ENCODE measurements at places on chromosomes 4 and X.

DNA sequence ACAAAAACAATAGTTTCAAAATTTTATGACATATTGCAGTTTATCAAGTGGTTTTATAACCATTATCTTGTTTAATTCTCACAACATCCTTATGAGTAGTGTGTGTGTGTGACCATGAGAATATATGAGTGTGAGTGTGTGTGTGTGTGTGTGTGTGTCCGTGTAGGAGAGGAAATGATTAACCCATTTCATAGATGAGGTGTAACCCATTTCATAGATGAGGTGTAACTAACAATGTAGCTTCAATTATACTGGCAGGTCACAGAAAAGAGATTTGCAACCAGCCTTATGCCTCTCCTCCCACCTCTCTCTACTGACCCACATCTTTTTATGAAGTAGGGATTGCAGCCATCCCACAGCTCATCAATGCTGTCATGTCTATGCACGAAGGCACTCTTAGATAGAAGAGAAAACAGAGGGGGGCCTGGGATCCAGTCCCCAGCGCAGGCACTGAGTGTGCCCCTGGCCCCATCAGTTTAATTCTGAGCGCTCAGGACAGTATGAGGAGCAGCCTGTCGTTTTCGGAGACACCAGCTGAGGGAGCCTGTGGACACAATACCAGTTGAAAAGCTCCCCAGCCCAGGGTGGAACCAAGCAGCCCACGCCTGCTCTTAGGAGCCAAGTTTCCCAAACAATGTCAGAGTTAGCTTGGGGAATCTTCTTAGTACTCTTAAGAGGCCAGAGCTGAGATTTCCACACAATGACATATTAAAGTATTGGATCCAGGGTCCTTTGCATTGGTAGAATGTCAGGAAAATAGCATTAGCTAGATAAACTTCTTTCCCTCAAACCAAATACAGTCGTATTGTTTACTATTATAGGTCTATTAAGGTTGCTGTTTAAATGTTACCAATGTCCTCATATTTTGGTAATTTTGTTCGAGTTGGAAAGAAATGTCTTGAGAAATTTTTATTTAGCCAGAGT lies 88.6 kb downstream of the PALLD start:
- peak; percentile 56 for DNase-seq

DNA sequence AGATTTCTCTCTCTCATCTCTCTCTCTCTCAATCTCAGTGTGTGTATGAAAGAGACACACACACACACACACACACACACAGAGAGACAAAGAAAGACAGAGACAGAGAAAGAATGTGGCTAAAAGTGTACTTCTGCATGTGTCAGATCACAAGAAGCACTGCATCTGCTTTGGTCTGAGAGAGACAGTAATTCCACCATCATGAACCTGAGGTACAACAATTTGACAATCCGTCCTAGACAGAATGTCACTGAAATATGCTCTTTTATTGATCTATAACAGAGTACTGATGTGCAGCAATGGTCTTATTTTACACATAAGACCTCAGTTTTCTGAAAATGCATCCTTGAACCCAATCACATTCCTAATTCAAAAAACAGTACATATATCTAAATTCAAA lies 576.2 kb upstream of the SMIM31 start:
- no peak for DNase-seq

- no peak for DNase-seq
These were observed 78.7 kb downstream of the GALNT7 start for GRCh38 chr4:173247321-173247720.

DNA sequence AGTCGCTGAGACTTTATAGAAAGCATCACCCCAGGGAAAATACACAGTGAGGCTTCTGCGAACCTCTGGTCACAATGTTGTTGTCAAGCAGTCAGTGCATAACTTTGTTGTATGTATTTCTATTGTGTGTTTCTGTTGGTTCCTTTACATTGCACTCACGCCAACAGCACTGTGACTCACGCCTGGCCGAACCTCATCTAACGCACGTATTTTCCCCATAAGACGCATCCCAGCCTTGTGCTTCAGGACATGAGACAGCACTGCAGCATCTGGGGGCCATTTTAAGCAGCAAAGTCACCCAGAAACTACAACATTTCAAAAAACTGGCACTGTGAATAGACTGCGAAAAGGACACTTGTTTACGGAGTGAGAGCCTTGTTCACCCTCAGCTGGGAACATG lies 30.6 kb downstream of the TBL1X start:
- DNase-seq: no peak

- DNase-seq: no peak
These were observed 439.5 kb downstream of the GRXCR1 start for GRCh38 chr4:43332052-43332425.

DNA sequence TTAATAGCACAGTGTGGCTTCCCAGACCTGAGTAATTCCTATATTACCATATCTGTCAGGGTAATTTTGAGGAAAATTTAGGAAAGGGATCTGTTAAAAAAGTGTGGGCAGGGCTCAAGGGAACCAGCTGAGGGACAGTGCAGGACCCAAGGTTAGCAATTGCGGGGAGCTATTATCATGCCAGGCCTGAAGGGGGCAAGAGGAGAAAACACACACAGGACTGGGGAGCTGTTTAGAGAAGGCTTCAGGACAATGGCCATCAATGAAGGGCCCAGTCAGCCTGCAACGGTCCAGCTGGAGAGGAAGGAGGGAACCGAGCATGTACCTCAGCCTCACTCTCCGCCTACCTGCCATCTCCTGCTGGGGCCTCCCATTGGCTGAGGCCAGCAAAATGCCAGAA lies 19.0 kb upstream of the NHS start:
- DNase-seq: no peak

DNA sequence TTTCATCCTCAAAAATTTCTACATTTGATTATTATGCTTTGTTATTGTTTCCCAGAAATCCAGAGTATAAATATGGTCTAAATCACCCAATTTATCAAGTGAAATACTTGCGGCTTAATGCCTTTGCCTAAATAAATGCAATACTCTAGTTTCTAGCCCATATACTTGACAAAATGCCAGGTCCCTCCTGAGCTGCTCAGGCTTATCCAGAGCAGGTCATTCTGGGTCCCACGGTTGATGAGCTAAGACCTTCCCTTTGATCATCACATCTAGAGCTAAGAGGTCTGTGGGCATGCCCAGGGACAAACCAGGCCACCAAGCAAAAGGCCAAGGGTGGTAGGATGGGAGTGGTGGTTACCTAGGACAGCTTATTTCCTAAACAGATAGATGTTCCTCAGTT lies 180.1 kb downstream of the SMIM20 start:
- DNase-seq: no peak

DNA sequence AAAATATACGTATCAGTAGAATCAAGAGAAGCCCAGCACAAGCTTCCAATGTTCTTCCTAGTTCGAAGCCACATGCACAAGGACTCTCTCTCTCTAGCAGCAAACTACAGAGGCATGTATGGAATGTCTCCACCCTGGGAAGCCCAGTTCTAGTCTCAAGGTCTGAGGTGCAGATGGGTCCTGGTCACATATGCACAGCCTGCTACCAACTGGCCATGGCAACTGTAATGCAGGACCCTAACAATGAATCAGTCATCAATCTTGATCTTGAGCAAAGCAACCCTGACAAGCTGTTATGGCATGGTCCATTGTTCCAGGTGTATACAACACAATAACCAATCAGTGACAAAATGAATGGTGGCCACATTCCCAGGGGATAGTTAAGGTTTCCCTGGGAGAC lies 55.8 kb downstream of the MBNL3 start:
- DNase-seq: no peak

GRCh38 chrX:48715876-48716502 lies 19.5 kb downstream of the SUV39H1 start:
- no peak for DNase-seq

- no peak for DNase-seq
These were observed 12.2 kb downstream of the TNIP3 start for GRCh38 chr4:121151942-121152341.

- DNase-seq: no peak
These were observed 14.5 kb downstream of the AFP start for GRCh38 chr4:73450398-73451004.

DNA sequence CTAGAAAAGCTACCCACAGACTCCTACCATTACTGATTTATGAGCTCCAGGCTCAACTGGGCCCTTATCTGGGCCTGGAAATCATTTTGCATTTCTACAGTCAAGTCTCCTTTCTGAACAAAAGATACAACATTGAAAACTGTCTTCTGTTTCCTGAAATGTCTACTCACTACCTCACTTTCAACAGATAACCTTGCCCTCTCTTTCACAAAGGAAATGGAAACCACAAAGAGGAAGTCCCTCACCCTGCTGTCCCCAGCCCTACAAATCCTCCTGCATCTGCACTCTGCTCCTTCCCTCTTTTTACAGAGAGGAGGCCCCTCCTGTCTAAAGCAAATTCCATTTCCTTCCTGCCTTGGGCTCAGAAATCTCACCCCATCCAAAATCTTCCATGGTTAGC lies 24.8 kb upstream of the CYBB start:
- DNase-seq: no peak

- no peak for DNase-seq
These were observed 760.2 kb downstream of the RAB28 start for GRCh38 chr4:12723849-12724447.

DNA sequence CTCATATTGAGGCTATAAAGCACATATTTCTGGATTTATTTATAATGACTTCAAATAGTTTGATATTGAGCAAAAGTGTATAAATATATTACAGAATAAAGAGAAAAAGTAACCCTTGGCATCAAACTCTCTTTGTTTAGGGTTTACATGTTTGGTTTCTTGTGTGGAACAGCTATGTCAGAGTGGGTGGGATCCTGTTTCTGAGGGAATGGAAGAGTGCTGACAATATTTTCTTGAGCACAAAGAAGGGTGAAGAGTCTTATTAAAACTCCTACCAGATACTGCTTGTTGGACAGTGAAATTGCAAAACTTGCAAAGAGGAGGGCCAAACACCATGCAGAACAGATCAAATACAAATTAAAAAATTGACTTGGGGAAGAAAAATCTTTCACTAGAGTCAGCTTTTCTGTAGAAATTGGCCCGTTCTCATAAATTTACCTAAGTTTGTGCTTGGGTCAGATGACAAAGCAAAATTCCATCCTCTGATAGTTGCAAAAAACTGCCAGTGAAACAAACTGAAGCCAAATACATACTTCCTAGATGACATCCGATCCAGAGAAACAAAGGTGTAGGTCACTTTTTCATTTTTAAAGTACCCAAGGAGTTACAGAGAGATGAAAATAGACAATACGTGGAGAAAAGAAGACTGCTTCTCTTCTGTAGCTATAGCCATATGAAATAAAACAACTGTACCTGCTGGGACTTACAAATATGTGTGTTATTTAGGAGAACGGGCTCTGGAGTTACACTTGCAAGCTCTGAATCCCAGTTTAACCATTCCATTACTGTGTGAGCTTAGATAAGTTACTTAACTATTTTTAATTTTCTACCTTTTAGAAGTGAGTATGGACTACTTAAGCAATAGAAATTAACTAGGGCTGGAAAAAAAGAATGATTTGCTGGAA lies 133.3 kb downstream of the MAML3 start:
- no peak for DNase-seq

DNA sequence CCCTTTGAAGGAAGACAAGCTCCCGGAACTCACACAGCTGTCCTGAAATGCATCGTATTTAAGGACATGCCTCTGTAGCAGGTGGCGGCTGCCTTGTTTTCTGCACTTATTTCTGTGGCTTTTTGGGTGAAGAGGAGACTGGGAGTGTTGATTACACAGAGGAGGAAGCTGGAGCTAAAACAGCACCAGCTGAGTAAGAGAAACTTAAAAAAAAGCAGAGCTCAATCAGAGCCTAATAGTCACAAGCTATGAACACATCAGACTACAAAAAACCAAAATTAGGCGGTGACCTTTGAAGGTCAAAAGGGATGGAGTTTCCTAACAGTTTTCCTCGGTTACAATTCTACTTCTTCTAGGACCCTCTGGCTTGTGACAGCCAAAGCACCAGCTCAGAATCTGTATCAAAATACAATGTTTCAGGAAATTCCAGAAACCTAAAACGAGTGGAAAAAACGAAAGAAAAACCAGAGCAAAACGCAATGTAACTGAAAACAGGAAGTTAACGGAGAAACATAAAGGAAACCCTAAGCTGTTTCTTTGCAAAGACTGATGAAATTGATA lies 13.5 kb downstream of the PRKX start:
- DNase-seq: no peak

DNA sequence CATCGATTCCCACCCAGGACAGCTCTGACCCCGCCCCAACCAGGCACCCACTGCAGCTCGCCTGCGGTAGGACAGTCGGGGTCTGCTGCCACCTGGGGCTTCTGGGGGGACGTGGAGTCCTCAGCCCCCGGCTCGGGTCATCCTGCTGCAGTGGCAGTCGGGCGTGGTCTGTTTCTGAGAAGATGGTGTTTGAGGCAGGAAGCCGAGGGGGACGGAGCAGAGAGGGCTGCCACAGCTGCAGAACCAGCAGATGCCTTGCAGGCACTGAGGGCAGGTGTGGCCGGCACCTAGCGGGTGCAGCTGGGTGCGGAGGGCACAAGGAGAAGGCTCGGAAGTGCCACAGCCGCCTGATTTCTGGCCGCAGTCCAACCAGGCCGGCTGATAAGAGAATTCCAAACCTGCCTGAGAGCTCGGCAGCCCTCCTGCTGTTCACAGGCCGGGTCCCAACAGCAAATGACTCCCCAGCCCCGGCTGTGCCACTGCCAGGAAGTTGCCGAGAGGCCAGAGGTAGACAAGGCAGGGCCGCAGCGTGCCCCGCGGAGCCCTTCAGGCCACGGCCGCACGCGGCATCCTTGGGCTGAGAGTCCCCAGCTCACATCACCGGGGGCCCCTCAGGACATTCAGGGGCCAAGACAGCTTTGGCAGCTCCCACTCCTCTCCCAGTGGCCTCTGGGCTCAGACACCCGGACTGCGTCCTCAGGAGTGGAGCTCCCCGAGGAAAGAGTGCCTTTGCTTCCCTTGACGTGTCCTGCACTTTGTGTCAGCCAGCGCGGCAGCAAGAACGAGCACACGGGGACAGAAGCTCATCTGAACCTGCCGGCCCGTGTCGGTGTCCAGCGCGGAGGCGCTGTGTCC lies 9.4 kb upstream of the CPLX1 start:
- DNase-seq: no peak

DNA sequence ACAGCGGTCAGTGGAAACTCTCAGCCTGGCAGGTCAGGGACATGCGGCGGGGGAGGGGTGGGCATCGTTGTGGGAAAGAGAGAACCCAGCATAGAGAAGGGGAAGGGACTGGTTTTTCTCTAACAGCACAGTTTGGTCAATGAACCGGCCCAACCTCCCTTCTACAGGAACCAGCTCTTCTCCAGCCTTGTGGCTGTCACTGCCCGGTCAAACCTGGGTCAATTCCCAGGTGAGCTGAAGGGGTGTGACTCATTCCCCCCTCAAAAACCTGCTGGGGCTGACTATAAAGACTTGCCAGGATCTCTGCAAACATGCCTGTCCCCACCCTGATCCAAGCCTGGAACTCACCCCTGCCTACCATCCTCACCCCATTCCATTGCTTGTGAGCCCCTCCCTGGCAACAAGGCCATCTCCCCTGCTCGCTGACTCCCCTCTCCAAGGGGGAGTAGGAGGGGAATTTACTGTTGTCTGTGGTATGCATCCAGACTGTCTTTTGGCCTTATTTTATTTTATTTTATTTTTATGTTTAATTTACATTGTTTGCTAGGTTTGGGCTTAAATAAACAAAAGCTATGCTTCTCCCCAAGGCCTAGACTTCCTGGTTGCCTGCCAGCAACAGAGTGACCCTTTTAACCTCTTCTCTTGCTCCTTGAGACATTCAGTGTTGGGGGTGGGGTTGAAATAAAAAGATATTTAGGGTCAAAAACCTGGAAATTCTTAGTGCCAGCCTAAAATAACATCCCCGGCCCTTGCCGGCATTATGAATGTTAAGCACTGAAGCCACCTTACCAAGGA lies 49.6 kb downstream of the TSC22D3 start:
- DNase-seq: no peak

Measured in HTR-8/SVneo (cell line).